ENCODE measurements at places on chromosomes 5 and 9.

GRCh38 chr5:109945097-109945678, 255.5 kb downstream of the MAN2A1 start:
- DNase-seq: no peak

DNA sequence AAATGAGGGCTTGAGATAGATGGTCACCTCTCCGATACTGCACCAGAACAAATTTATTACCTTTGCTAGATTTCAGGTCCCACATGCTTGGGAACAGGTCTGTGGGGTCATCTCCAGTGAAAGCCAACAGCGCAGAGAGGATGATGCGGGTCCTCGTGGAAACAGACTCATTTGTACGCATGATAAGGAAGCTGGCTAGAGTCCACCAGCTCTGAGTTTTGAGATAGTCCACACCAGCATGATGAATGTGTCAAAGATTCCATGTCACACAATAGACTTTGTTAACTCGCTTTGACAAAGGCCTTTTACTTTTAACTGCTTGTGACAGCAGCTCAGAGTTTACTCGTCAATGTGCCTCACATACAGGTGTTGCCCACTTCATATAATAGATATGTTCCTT, 105.4 kb upstream of the TBCA start:
- DNase-seq: no peak

GRCh38 chr9:14212697-14213420, 101.1 kb downstream of the NFIB start:
- DNase-seq: peak; percentile 70

- no peak for DNase-seq
Measured at GRCh38 chr9:113621980-113622379, 158.5 kb downstream of the RGS3 start.

- no peak for DNase-seq
Measured at GRCh38 chr5:67548520-67549295, 352.1 kb upstream of the CD180 start.
